Naive thymus-derived CD4-positive, alpha-beta T cell (primary cell): ENCODE measurements at places on chromosomes 2 and 18. TPM values are rescaled to one million over a fixed set of nuclear protein-coding genes. Genes with fewer than 3 reads are reported as not detected.

INHBB gene
- total RNA-seq = not detected

NT5DC4 gene
- not detected for total RNA-seq

- no peak overlapping the region for H3K4me3 ChIP-seq
- H3K27ac ChIP-seq = no peak overlapping the region
- H3K27me3 ChIP-seq = no peaks in the 10 kb centered on the region
- H3K36me3 ChIP-seq = no peaks in the 10 kb centered on the region
- no peaks in the 10 kb centered on the region for H3K4me1 ChIP-seq
Measured at GRCh38 chr2:160157861-160158829, 41.9 kb downstream of the ITGB6 start.

- no peak overlapping the region for H3K27ac ChIP-seq
- no peak for DNase-seq
- no peaks in the 10 kb centered on the region for H3K4me1 ChIP-seq
- H3K27me3 ChIP-seq = no peaks in the 10 kb centered on the region
- no peak overlapping the region for H3K4me3 ChIP-seq
Measured at GRCh38 chr18:76691800-76692199, 130.6 kb upstream of the ZNF236 start.

GRCh38 chr2:150491943-150492342 is 4.5 kb upstream of the RND3 start:
- peaks cover 3% of the 10 kb centered on the region for H3K27me3 ChIP-seq
- H3K4me1 ChIP-seq = no peaks in the 10 kb centered on the region
- no peak overlapping the region for H3K4me3 ChIP-seq
- no peak overlapping the region for H3K27ac ChIP-seq

GRCh38 chr2:134200036-134200618 is 53.7 kb upstream of the MGAT5 start:
- no peak for DNase-seq
- H3K4me3 ChIP-seq = no peak overlapping the region
- H3K27me3 ChIP-seq = no peaks in the 10 kb centered on the region
- H3K4me1 ChIP-seq = peaks cover 20% of the 10 kb centered on the region

- no peak overlapping the region for H3K4me3 ChIP-seq
- no peak overlapping the region for H3K27ac ChIP-seq
- peaks cover 25% of the 10 kb centered on the region for H3K4me1 ChIP-seq
- no peak for DNase-seq
- no peaks in the 10 kb centered on the region for H3K27me3 ChIP-seq
Measured at GRCh38 chr2:216344206-216344949, 27.9 kb downstream of the MARCHF4 start.

GRCh38 chr2:101972621-101973434 is 18.9 kb upstream of the IL1R2 start:
- no peak overlapping the region for H3K27ac ChIP-seq
- no peak for DNase-seq
- H3K27me3 ChIP-seq = no peaks in the 10 kb centered on the region
- no peaks in the 10 kb centered on the region for H3K36me3 ChIP-seq
- H3K4me1 ChIP-seq = no peaks in the 10 kb centered on the region

DNA sequence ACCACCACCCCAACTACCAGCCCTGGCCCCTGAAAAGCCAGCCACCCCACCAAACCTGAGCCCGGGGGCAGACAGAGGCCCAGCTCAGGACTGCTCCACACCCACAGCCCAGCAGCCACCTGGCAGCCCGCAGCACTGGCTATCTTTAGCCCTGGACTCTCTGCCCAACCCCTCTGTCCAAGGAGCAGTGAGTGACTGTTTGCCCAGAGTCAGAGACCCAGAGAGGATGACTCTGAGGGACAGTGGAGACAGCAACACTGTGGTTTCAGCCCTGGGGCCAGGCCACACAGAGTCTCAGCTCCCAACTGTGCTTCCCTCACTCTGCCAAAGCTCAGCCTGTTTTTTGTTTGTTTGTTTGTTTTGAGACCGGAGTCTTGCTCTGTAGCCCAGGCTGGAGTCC is 32.6 kb downstream of the BIN1 start:
- DNase-seq = no peak
- no peaks in the 10 kb centered on the region for H3K27me3 ChIP-seq
- H3K4me3 ChIP-seq = no peak overlapping the region
- no peak overlapping the region for H3K27ac ChIP-seq
- peaks cover 26% of the 10 kb centered on the region for H3K4me1 ChIP-seq

GRCh38 chr18:42113529-42114191 is 158.6 kb downstream of the PIK3C3 start:
- H3K27ac ChIP-seq = no peak overlapping the region
- no peaks in the 10 kb centered on the region for H3K4me1 ChIP-seq
- DNase-seq = no peak
- H3K36me3 ChIP-seq = no peaks in the 10 kb centered on the region
- H3K4me3 ChIP-seq = no peak overlapping the region
